GM23338 (cell line): ENCODE measurements at places on chromosomes 11 and 22. TPM values are rescaled to one million over a fixed set of nuclear protein-coding genes. Genes with fewer than 3 reads are reported as not detected.

DNA sequence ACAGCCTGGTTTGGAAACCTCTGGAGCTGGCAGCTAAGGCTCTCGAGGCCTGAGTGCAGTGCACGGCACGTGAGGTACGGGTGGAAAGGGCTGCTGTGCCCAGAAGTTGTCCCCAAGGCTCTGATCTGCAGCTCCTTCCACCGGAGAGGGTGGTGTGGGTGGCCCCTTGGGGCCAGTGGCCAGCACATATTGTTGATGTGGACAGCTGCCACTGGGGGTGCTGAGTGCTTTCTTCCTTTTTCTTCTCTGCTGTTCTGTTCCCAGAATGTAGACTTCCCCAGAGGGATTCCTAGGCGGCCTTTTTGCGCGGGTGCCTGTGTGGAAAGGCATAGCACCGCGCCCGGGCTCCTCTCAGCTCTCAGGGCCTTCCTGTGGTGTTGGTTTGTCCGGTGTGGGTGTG lies 1476.5 kb downstream of the TBC1D22A start:
- peaks cover 3% of the 10 kb centered on the region; the same call in 1 of the 2 replicates for H3K4me1 ChIP-seq
- no peak overlapping the region for H3K4me3 ChIP-seq
- no peak for DNase-seq
- no peaks in the 10 kb centered on the region; the same call in 1 of the 2 replicates for H3K36me3 ChIP-seq

PEX16 gene
- total RNA-seq, result 22.4 and 34.1 TPM in 2 replicates

DNA sequence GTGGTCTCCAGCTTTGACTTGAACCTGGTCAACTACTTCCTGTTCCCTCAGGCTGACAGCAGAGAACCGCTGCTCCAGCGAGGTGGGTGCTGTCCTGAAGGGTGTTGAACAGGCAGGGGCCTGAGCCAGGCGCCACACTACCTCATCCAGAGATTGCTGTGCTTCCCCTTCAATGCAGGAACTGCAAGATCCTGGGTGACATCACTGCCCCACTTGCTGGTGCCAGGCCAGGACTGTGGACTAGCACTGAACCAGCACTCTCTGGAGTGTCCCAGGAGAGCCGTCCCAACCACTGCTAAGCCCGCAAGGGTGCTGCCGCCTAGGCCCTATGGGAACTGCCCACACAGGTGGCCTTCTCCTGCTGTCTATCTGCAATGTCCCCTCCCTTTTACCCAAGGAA lies 51.7 kb downstream of the GAB4 start:
- H3K27me3 ChIP-seq, result no peaks in the 10 kb centered on the region
- no peaks in the 10 kb centered on the region for H3K36me3 ChIP-seq
- no peak overlapping the region for H3K4me3 ChIP-seq
- DNase-seq, result no peak

DNA sequence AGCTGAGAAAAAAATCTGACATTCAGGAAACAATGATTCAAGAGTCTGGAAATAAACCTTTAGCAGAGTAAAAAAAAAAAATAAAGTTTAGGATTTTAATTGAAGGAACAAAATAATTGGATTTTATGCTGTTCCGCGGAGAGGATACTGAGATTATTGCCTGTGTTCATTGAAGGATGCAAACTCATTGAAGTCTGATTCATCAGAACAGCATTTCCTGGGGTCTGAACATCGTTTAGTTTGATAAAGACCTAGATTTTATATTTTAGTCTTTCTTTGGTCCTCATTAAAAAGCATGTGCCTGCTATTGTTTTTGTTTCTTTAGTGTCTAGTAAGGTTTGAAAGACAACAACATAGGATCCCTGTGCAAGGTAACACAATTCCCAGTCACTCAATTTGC lies 4.5 kb downstream of the TLCD5 start:
- DNase-seq, result no peak
- H3K4me1 ChIP-seq, result peaks cover 7% of the 10 kb centered on the region
- no peak overlapping the region for H3K27ac ChIP-seq
- peaks cover 13% of the 10 kb centered on the region; the same call in 1 of the 2 replicates for H3K27me3 ChIP-seq
- H3K4me3 ChIP-seq, result no peak overlapping the region

CREB3L1 gene
- total RNA-seq, result 4.5 and 8.5 TPM in 2 replicates

- DNase-seq, result no peak
- H3K4me3 ChIP-seq, result no peak overlapping the region
- H3K4me1 ChIP-seq, result no peaks in the 10 kb centered on the region
These were observed 20.4 kb downstream of the OR56B4 start for GRCh38 chr11:6127881-6128280.

UPK3A gene
- total RNA-seq, result 0.89 TPM in 1 of 2 replicates, not detected in the other

DNA sequence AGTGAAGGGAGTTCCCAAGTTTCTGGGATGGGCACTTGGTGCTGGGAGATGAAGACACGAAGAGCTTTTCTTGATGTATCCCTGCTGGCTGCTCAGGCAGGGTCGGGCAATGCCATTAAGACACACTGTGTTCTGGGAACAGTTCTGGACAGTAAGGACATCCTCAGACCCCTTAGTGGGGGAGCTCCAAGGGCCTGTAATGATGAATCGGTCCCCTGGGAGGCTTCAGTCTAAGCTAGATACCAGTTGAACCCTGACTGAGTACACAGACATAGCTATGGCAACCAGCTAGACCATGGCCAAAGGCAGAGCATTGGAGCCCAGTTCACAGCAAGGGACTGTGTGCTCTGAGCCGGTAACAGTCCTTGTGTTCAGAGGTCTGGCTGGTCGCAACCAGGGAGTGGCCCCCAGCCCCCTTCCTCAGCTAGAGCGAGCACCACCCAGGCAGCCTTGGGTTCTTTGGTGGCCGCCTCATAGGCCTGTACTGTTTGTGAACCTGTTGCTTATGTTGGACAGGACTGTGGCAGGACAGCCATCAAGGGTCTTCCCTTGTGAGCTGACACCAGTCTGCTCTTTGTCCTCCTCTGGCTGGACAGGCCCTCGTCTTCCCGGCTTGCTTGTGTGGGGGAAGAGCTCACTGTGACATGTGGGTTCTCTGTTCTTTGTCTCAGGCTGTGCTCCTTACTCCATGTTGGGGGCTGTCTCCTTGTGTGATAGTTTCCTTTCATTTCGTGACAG lies 25.0 kb downstream of the MED15 start:
- peaks cover 13% of the 10 kb centered on the region for H3K4me1 ChIP-seq
- H3K4me3 ChIP-seq, result no peak overlapping the region
- no peak overlapping the region for H3K27ac ChIP-seq
- DNase-seq, result no peak
- no peaks in the 10 kb centered on the region for H3K27me3 ChIP-seq
- no peaks in the 10 kb centered on the region for H3K36me3 ChIP-seq

- peaks cover 19% of the 10 kb centered on the region for H3K36me3 ChIP-seq
- H3K4me1 ChIP-seq, result peaks cover 6% of the 10 kb centered on the region; the same call in 1 of the 2 replicates
- H3K27ac ChIP-seq, result 0 out of 2 replicates have a peak overlapping the region, but pooled peaks have one; percentile 9
- no peaks in the 10 kb centered on the region for H3K27me3 ChIP-seq
These were observed 20.8 kb downstream of the PIK3IP1 start for GRCh38 chr22:31271485-31271884.
